ENCODE measurements at places on chromosomes 4 and X. TPM values are rescaled to one million over a fixed set of nuclear protein-coding genes. Genes with fewer than 3 reads are reported as not detected.

MTMR8 gene
- 7.9 TPM for total RNA-seq

S100P gene
- 18.2 TPM for total RNA-seq

SPANXC gene
- total RNA-seq, result not detected

CSN1S1 gene
- not detected for total RNA-seq

ADAMTS3 gene
- total RNA-seq, result 2.7 TPM

GRCh38 chrX:134545510-134545909 is 85.5 kb downstream of the HPRT1 start:
- H3K27ac ChIP-seq, result peak overlapping the region; percentile 52
- H3K4me1 ChIP-seq, result no peaks in the 10 kb centered on the region
- no peaks in the 10 kb centered on the region for H3K27me3 ChIP-seq

DNA sequence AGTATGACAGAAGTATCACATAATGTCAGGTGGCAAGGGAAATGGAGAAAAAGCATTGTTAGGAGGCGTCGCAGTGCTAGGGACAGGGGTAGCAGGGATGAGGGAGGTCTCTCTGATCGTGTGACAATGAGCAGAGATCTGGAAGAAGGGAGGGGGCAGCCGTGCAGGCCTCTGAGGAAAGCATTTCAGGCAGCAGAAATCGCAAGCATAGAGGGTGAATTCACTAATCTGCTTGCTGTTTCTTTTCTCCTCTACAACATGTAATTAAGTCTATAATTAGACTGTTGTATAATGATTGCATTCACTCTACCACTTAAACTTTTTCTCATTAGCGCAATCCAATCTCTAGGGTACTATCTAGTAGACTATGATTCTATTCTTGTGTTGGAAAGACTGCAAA is 9.1 kb downstream of the CYP4V2 start:
- H3K4me3 ChIP-seq, result no peak overlapping the region
- H3K27ac ChIP-seq, result no peak overlapping the region
- peaks cover 7% of the 10 kb centered on the region for H3K36me3 ChIP-seq
- H3K27me3 ChIP-seq, result no peaks in the 10 kb centered on the region
- DNase-seq, result no peak

- peaks cover 6% of the 10 kb centered on the region for H3K4me1 ChIP-seq
- no peaks in the 10 kb centered on the region for H3K27me3 ChIP-seq
- no peak for DNase-seq
These were observed 63.8 kb downstream of the GPRIN3 start for GRCh38 chr4:89243733-89244252.

DNA sequence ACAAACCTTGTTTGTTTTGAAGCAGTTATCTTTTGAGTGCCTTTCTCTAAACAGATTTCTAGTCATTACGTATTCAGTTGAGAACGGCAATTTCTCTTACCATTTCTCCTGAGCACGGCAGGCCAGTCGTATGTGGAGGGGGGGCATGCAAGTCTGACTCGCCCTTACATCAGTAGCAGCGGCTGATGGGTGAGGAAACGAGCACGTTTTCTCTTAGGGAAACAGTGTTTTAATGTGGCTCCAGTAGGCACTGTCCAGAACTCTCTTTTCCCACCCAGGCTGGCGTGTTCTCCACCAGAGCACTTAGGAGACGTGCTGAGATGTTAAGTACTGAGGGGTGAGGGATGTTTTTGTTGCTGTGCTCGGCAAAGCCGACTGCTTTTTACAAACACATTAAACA is 240.5 kb downstream of the STIM2 start:
- H3K4me3 ChIP-seq, result no peak overlapping the region
- no peaks in the 10 kb centered on the region for H3K4me1 ChIP-seq
- no peak overlapping the region for H3K27ac ChIP-seq
- no peaks in the 10 kb centered on the region for H3K27me3 ChIP-seq

- H3K27ac ChIP-seq, result no peak overlapping the region
- H3K27me3 ChIP-seq, result no peaks in the 10 kb centered on the region
- no peak for DNase-seq
- H3K4me3 ChIP-seq, result no peak overlapping the region
- H3K36me3 ChIP-seq, result no peaks in the 10 kb centered on the region
These were observed 712.4 kb downstream of the IL1RAPL1 start for GRCh38 chrX:29299684-29300083.

GRCh38 chr4:11312389-11312788 is 116.3 kb downstream of the HS3ST1 start:
- no peaks in the 10 kb centered on the region for H3K4me1 ChIP-seq
- DNase-seq, result no peak
- H3K27ac ChIP-seq, result no peak overlapping the region
- H3K27me3 ChIP-seq, result no peaks in the 10 kb centered on the region
- H3K4me3 ChIP-seq, result no peak overlapping the region

- no peak for DNase-seq
- H3K36me3 ChIP-seq, result no peaks in the 10 kb centered on the region
- no peak overlapping the region for H3K4me3 ChIP-seq
- peaks cover 8% of the 10 kb centered on the region for H3K4me1 ChIP-seq
- H3K27me3 ChIP-seq, result no peaks in the 10 kb centered on the region
These were observed 23.4 kb upstream of the ACSL1 start for GRCh38 chr4:184849185-184849584.

GRCh38 chrX:105837232-105837631 is 14.9 kb downstream of the NRK start:
- DNase-seq, result no peak
- H3K27ac ChIP-seq, result no peak overlapping the region
- no peaks in the 10 kb centered on the region for H3K36me3 ChIP-seq
- H3K4me1 ChIP-seq, result no peaks in the 10 kb centered on the region
- no peak overlapping the region for H3K4me3 ChIP-seq

- DNase-seq, result no peak
- no peak overlapping the region for H3K27ac ChIP-seq
- H3K4me1 ChIP-seq, result no peaks in the 10 kb centered on the region
These were observed 624.3 kb upstream of the TENM3 start for GRCh38 chr4:181618896-181619295.

DNA sequence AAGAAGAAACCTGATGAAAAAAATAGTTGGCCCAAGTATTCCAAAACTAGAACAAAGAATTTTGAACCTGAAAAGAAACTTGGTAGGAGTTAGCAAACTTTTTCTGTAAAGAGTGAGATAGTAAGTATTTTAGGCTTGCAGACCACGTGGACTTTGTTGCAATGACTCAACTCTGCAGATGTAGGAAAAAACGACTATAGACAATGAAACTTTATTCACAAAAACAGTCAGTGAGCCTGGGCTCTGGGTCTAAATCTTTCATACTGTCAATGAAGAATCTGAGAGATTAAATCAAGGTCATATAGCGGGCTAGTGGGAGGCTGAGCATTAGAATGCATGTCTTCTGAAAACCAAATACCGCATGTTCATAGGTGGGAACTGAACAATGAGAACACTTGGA is 23.0 kb downstream of the SH3D19 start:
- no peak overlapping the region for H3K27ac ChIP-seq
- peaks cover 15% of the 10 kb centered on the region for H3K4me1 ChIP-seq
- H3K4me3 ChIP-seq, result no peak overlapping the region
- no peak for DNase-seq
- no peaks in the 10 kb centered on the region for H3K27me3 ChIP-seq
- no peaks in the 10 kb centered on the region for H3K36me3 ChIP-seq
